Vein endothelial cell (primary cell): ENCODE measurements at places on chromosomes 12 and 14. TPM values are rescaled to one million over a fixed set of nuclear protein-coding genes. Genes with fewer than 3 reads are reported as not detected.

PRKAG1 gene
- total RNA-seq, result 58.9 and 74.1 TPM in 2 replicates

SLC5A8 gene
- total RNA-seq, result not detected in 2 replicates

LRRC10 gene
- not detected in 2 replicates for total RNA-seq

APPL2 gene
- 18.5 and 26.1 TPM in 2 replicates for total RNA-seq

FOXM1 gene
- 15.0 and 23.0 TPM in 2 replicates for total RNA-seq

ERBB3 gene
- total RNA-seq, result 0.33 and 0.48 TPM in 2 replicates

SARNP gene
- total RNA-seq, result 62.7 and 89.0 TPM in 2 replicates

TMTC1 gene
- 1.2 and 2.0 TPM in 2 replicates for total RNA-seq

B3GNT4 gene
- under 0.01 TPM in 1 of 2 replicates, not detected in the other for total RNA-seq

RNASE4 gene
- total RNA-seq, result 6.4 and 20.9 TPM in 2 replicates

TMEM30B gene
- 0.19 and 0.33 TPM in 2 replicates for total RNA-seq

TCL1B gene
- total RNA-seq, result not detected in 2 replicates

KTN1 gene
- total RNA-seq, result 150 and 178 TPM in 2 replicates

MAP3K9 gene
- total RNA-seq, result 0.57 and 0.65 TPM in 2 replicates

G2E3 gene
- total RNA-seq, result 11.1 and 21.4 TPM in 2 replicates

C1QL4 gene
- 0.10 TPM in 1 of 2 replicates, not detected in the other for total RNA-seq

ABHD12B gene
- not detected in 2 replicates for total RNA-seq

RAB15 gene
- total RNA-seq, result 14.4 and 19.6 TPM in 2 replicates

LRR1 gene
- 18.0 and 21.3 TPM in 2 replicates for total RNA-seq

OR6S1 gene
- not detected in 2 replicates for total RNA-seq

RHEBL1 gene
- total RNA-seq, result 0.33 and 1.3 TPM in 2 replicates

SMIM41 gene
- 0.19 TPM in 1 of 2 replicates, not detected in the other for total RNA-seq

ASCL1 gene
- not detected in 2 replicates for total RNA-seq

ADCY6 gene
- total RNA-seq, result 30.6 and 40.2 TPM in 2 replicates

FAIM2 gene
- not detected in 2 replicates for total RNA-seq

KCNA5 gene
- not detected in 2 replicates for total RNA-seq
